Stimulated activated CD4-positive, alpha-beta T cell treated with anti-CD3 and anti-CD28 coated beads, Interleukin-2, amount 100 ng/mL, for 24 hours (primary cell): ENCODE measurements at places on chromosomes 5 and 9.

DNA sequence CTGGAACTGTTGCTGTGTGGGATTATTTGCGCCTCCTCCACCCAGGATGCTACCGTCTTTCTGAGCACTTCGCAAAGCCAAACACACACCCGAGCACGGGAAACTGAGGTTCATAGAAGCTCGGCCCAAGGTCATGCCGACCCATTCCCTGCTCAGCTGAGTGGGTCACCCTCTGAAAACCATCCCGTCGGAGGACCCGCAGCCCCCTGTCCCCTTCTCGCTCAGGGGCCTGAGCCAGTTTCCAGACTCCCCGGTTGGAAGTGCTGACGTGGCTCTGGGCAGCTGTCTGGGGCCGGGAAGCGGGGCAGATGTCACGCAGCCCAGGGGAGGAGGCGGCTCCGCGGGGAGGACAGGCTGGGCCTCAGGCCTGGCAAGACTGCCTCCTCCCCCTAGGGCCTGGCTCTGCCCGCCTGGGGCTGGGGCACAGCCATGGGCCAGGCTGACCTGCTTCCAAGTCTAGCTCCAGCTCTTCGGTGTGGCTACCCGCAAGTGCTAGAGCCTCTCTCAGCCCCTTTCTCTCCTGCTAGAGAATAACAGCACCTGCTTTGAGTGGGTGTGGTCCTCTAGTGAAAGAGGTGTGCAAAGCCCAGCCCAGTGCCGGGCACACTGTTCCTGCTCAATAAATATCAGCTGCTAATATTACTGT is 9.9 kb upstream of the CXXC5 start:
- no peak for DNase-seq

GRCh38 chr5:154757814-154758406 is 2.7 kb downstream of the LARP1 start:
- DNase-seq = peak; percentile 58

DNA sequence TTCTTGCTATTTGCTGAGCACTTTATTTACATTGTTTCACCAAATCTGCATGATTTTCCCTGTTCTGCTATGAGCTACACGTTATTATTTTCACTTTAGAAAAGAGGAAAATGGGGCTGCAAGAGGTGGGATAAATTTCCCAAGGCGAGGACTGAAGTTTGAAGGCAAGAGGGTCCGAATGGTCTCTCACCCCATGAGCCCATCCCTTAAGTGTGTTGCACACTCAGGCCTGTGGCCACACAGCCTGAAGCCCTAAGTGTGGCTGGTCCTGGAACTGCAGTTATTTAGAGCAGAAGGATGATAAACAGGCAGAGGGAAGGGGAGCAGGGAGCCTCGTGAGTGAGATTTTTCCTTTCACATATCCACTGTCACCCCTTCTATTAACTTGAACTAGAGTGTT is 7.8 kb downstream of the PDE8B start:
- DNase-seq = no peak

- peak; percentile 79 for DNase-seq
These were observed 2.2 kb downstream of the TNIP1 start for GRCh38 chr5:151078490-151079262.

DNA sequence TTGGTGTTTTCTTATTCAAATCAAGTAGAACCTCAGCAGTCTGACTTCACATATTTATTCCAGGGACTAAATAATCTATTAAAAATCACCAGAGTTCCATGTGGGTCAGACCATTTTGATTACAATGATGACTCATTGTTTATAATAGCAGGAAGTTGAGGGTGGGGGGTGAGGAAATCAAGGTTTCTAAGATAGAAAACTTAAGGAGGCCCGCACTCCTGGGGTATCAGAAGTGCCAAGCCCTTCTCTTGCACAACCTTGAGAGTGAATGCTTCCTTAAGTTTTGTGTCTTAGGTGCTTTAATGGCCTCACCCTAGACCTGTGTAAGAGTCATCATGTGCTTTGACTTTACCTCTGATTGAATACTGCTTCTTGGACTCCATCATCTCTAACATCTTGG is 31.9 kb upstream of the NPR3 start:
- no peak for DNase-seq

DNA sequence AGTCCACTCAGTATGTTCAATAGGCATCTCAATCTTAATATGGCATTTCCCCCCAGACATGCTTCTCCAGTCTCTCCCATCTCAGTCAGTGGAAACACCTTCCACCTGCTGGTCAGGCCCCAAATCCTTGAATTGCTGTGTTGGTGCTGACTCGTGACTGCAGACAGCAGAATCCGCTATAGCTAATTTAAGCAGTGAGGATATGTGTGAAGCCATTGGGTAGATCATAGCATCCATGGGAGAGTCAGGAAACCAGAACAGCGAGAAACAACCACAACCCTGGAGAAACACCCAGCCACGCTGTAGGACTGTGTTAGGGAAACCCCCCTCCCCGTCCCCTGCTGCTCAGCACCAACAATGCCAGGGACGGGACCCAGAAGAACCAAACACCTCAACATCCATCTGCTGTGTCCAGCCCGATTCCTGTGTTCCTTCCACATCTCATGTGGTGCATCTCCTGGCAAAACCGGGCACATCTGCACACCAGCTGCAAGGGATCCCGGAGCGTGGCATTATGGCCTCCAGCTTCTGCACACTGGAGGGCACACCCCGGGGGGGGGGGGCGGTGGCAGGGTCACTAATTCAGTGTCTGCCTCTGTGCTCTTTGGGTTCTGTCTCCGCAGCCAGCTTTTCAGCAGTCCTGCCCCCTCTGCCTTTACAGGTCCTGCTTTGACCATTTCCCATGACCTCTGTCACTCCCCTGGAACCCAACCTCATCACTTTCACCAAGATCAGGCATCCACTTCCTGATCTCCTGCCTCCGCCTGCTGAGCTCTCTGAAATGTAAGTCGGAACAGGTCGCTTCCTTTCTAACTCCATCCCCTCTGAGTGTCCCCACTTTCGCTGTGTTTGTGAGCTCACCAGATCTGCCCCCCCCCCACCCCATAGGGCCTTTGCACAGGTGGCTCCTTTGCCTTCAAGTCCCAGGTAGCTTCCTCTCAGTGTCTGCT is 2.4 kb upstream of the PLEKHG4B start:
- DNase-seq = no peak

GRCh38 chr9:5553211-5553610 is 42.9 kb downstream of the PDCD1LG2 start:
- no peak for DNase-seq

GRCh38 chr9:32525709-32526030 is 326 bp downstream of the RIGI start:
- peak; percentile 21 for DNase-seq

- DNase-seq = no peak
These were observed 27.6 kb upstream of the ENTREP1 start for GRCh38 chr9:69297300-69297980.

- DNase-seq = no peak
These were observed 333.3 kb downstream of the MAT2B start for GRCh38 chr5:163838738-163839137.

DNA sequence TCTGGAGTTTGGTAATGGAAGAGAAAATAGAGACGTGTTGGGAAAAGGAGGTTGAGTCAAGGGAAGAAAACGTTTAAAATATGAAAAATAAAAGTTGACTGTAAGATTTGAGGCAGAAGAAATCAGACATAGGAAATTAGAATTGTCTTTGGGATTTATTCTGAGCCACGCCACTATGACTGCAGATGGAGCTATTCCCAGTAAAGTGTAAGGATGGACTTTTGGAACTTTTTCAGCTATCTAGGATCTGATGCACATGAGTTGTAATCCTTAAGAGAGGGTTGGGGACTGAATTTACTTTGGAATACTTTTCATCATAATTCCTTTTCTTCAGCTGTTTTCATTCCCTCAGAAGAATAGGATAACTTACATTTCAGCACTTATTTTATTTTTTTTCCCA is 336.7 kb downstream of the FAM170A start:
- no peak for DNase-seq

- no peak for DNase-seq
These were observed 1059.1 kb upstream of the DMAC1 start for GRCh38 chr9:8858596-8859161.

DNA sequence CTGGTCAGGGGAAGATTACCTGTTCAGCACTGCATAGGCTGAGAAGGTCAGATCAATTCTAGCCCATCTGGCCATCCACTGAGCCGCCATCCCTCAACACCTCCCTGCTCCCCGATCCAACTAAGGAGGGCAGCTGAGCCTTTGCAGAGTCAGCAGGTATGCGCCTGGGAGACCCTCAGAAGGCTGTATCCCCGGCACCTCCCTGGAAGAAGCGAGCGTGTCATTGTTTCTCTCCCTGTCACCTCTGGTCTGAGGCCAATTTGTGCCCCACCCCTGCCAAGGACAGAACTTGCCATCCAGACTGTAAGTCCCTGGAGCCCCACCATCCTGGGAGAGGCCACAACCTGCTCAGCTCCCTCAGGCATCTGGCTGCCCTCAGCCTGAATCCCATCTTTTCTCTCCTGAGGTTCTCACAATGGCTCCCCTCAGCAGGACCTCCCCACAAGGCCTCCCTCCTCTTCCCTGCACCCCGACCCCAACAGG is 2.6 kb downstream of the CLTB start:
- no peak for DNase-seq

DNA sequence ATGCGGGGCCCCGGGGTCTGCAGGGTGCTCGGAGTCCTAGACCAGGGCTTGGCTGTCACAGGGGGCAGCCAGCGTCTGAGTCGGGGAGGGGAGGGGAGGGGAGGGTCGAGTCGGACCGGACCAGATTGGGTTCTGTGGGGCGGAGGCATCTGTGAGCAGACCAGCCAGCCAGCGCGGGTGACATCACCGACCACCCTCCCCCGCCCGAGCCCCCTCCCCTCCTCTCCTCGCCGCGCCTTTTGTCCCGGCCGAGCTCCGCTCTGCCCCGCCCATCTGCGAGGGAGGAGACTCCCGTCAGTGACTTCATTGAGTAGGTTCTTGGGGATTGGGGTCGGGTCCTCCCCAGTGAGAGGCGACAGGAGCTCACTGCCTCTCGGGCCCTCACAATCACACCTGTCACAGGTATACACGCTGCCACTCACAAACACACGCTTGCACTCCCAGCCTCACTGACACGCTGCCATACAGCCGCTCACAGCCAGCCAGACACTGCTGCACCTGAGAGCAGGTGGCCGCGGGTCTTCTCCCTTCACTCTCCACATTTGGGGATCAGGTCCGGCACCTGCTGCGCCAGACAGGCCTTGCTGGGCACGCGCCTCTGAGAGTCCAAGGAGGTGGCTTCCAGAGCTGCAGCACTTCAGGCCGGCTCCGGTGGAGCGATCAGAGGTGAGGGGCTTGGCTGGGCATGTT is 546 bp downstream of the DNAJB5 start:
- DNase-seq = peak; percentile 50

DNA sequence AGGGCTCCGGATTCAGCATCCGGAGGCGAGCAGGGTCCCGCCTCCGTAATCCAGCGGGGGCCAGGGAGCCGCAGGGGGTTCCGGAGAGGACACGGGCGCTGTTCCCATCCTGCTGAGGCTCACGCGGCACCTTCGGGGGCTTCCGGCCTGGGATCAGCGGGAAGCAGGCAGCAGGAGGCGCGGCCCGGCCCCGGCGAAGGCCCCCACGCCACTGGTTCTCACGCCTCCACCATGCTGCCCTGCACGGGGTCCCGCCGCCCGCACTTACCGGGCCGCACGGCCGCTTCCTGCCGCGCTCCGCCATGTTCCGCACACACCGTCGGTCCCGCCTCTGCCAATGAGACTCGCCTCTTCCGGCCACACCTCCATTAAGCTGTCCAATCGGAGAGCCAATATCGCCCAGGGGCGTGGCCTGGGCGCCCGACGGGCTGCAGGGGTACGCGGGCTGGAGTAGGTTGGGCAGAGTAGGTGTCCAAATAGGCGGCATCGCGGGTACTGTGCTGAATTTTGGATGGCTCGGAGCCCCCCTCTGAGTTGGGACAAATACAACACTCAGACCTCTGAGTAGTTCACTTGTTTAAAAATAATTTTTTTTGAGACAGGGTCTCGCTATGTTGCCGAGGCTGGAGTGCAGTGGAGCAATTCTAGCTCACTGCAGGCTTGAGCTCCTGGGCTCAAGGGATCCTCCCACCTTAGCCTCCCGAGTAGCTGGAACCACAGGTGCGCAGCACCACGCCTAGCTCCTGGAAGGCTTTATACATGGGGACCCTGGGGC is at the start of gene SPOUT1:
Gene SPOUT1 (minus strand): TSS at position 318 of the 775 bp plus-strand sequence. CDS start 14 bp downstream, at position 304.
- peak; percentile 96 for DNase-seq

DNA sequence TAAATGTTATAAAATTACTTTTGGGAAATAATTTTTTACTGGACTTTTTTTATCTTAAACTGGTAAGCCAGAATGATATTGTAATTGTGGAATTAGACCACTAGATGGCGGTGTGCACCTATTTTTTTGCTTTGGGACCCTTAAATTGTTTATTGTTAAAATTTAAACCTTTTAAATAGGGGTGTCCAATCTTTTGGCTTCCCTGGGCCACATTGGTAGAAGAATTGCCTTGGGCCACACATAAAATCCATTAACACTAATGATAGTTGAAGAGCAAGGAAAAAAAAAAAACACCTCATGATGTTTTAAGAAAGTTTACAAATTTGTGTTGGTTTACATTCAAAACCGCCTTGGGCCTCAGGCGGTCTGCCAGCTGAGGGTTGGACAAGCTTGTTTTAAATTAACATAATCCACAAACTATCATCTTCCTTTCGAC is 28.4 kb upstream of the GADD45G start:
- no peak for DNase-seq

- DNase-seq = no peak
These were observed 9.6 kb downstream of the C5orf47 start for GRCh38 chr5:173998531-173998930.

DNA sequence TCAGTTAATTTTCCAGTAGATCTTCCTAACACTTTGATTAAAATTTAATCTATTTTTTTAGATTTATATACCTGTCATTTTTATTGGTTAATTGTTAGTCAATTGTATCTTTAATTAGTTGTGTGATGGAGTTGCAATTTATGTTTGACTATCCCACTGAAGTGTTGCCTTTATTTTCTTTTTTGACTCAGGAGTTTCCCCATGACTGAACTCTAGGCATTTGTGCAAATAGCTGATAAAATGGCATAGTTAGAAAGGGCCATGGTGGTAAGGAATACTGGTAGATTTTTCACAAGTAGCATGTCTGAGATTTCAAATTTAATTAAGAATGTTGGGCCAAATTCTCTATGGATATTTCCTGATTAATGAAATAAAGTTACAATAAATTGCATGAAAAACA is 273.1 kb upstream of the DAB2 start:
- no peak for DNase-seq

DNA sequence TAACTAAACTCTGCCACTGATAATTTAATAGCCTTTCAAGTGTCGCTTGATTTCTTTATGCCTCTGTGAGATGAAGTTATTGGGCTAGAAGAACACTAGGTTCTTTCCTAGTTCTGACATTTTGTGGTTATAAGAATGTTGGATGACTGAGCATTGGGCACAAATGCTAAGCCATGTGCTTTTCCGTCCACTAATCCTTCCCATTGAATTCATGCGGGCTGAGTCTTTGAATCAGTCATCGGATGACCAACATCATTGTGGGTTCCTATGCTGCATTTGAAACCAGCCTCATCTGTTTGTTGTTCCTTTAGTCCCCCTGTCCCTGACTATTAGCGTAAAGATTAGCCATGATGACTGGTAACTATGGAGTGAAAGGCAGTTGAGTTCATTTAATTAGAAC is 58.5 kb downstream of the ALDH1A1 start:
- no peak for DNase-seq

DNA sequence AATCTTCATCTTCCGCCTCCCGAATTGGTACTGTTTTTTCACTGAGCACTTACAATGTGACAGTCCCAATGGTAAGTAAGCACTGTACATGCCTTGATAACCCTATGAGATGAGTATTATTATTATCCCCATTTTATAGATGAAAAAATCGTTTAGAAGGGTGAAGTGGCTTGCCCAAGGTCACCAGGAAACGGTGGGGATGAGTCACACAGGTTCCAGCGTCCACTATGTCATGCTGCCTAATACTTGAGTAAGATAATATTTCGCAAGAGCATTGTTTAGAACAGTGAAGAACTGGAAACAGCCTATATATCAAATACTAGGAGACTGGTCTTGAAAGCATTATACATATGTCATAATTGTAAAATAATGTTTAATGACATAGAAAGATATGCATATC is 12.9 kb downstream of the HAND1 start:
- DNase-seq = no peak
